GDM1 (cell line): ENCODE measurements at places on chromosomes 2 and 18.

DNA sequence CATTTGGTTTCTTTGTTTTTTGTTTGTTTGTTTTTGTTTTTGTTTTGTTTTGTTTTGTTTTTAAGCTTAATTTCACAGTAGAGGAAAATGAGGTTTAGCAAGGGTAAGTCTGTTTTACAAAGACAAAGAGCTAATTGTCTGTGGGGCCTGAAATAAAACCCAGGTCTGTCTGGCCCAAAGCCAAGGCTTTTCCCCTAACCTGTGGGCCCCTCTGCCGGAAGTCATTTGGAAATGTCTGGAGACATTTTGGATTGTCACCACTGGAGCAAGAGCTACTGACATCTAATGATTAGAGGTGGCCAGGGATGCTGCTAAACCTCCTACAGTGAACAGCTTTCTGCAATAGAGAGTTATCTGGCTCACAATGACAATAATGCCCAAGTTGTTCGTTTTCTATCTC is 167.2 kb downstream of the MAP2 start:
- DNase-seq, result no peak

GRCh38 chr2:75710220-75710576 is 517 bp downstream of the GCFC2 start:
- no peak for DNase-seq

DNA sequence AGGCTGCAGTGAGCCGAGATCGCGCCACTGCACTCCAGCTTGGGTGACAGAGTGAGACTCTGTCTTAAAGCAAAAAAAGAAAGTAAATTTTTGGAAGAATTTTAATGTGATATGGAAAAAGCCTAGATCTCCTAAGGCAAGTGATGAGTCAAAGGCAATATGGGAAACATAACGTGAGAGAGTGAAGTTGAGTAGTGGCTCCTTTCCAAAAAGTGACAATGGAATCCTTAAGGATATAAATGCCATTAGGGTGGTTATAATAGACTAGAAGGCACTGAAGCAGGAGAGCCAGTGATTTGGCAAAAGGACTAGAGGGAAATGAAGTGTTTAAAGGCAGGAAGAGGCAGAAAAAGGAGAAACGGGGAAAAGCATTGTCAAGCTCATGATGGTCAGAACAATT is 25.6 kb downstream of the ARHGAP28 start:
- no peak for DNase-seq

- DNase-seq, result no peak
Observed at GRCh38 chr2:97868986-97869721, 126.6 kb downstream of the TMEM131 start.

DNA sequence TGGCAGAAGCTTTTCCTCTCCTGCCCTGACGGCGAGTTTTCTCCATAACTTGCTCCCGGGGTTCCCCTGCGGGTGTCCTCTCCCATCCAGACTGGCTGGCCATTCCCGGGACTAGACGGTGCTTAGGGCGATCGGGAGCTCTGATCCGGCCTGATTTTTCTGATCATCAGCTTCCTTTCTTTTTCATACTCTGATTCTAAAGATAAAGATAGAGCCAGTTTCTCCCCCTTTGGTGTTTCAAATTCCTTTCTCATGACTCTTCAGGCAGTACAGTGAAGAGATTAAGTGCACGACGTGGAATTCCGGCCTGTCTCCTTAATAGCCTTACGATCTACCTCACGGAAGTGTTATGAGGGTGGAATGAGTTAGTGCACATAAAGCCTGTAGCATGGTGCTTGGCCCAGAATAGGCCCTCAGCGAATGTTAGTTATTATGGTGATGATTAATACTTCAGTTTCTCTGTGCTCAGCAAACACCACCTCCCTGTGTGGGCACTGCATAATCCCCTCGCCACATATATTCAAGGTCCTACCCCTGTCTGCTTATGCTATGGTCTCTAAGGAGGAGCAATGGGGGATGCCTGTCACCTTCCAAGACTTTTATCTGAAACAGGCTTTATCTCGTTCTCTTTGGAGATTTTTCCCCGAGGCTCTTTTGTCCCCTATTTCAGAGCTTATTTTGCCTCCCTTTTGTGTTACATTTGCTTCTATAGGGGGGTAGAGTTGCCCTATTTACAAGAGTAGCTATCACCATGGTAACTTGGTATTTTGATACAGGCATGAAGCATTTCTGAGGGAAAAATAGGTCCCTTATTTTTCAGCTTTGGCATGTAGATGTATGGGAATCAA is 254.8 kb downstream of the CDH2 start:
- DNase-seq, result no peak

GRCh38 chr2:129078548-129078947 is 759.9 kb upstream of the HS6ST1 start:
- DNase-seq, result no peak

DNA sequence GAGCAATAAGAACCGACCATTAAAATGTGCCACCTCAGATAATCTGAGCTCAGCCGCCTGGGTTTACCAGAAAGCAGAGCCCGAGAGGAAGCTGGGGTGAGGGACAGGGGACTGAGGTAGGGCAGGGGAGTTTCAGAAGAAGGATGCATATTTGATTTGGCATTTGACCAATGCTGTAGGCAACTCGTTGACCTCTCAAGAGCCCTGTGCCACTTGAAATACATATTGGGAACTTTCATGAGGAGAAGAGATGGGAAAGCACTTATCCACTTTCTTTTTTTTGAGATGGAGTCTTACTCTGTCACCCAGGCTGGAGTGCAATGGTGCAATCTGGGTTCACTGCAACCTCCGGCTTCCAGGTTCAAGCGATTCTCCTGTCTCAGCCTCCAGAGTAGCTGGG is 148.4 kb upstream of the SPRED2 start:
- no peak for DNase-seq

DNA sequence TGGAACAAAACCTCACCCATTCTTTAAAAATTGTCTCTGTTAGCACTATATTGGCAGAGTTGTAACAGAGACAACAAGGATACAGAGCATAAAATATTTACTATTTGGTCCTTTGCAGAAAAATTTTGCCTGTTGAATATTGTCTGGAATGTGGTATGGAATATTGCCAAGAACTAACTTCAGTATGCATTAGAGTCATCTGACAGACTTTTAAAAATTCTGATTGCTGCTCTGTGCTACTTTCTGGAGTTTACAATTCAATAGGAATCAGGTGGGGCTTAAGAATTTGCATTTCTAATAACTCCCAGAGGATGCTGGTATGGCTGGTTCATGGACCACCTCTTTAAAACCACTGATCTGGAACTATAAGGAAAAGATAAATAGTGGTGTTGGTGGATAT is 32.8 kb upstream of the NYAP2 start:
- no peak for DNase-seq

DNA sequence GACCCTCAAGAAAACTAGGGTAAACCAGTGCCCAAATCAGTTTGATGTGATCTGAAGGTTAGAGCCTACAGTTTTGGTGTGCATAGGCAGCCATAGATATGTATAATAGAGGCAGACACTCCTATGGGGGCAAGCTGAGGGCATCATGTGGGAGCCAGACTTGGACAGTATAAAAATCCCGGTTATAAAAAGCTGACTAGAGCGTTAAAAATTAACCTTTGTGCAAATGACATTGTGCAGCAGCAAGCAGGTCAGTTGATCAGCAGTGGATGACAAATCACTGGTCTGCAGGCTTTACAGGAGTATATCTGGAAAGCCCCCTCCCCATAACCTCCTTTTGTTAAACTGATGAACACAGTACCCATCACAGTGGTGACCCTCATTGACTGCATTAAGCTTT is 107.8 kb downstream of the CTNNA2 start:
- no peak for DNase-seq

DNA sequence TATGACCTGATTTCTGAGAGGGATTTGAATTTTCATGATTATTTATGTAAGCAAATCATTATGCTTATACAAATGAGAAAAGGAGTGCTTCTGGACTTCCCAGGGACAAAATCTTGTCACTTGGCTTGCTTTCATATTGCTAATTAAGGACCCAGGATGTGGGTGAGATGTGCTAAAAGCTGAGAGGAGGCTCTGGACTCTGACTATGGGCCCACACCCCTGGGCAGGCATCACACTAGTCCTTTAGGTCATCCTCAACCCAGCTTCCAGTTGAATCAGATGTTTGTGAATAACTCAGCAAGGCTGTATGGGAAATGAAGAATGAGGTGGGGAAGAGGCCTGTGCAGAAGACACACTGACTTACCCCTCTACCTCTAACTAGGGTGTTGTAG is 11.9 kb downstream of the IL1B start:
- DNase-seq, result no peak

GRCh38 chr18:37666991-37667390 is 101.4 kb upstream of the CELF4 start:
- DNase-seq, result no peak

DNA sequence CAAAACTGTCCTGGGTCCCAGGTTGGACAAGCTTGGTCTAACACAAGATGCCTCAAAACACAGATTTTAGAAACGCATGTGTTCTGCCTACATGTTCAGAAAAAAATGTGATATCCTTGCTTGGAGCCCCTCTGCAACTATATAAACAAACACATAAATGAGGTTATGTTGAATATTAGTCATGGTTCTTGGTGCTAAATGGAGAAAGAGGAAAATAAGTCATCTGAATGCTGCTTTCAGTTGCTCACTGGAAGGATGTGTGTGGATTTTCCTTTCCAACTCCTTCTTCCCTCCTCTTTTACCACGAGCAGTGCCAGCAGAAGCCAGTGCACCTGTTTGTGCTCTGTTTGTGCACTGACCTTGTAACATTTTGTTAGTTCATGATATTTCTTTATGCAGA is 85.3 kb downstream of the PIEZO2 start:
- DNase-seq, result no peak

DNA sequence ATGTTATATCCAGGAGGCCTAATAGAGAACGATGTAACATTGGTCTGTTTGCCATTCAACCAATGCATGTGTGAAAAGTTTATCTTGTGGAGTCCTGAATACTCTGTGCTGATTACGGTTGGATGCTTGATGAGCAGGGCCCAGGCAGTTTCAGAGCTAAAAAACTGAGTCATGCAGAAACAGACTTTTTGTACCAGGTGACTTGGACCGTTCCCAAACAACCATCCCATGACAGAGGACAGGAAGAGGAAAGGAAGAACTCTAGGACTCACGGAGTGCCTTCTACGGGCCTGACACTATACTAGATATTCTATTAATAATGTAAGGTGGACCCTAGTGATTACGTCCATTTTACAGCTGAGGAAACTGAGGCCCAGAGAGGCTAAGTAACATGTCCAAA is 142.1 kb downstream of the ARHGAP28 start:
- DNase-seq, result no peak

- no peak for DNase-seq
Observed at GRCh38 chr2:47222826-47223554, 67.9 kb upstream of the STPG4 start.

- no peak for DNase-seq
Observed at GRCh38 chr18:58385472-58385871, 243.4 kb downstream of the ALPK2 start.

- DNase-seq, result no peak
Observed at GRCh38 chr18:60471652-60472051, 99.1 kb upstream of the MC4R start.

DNA sequence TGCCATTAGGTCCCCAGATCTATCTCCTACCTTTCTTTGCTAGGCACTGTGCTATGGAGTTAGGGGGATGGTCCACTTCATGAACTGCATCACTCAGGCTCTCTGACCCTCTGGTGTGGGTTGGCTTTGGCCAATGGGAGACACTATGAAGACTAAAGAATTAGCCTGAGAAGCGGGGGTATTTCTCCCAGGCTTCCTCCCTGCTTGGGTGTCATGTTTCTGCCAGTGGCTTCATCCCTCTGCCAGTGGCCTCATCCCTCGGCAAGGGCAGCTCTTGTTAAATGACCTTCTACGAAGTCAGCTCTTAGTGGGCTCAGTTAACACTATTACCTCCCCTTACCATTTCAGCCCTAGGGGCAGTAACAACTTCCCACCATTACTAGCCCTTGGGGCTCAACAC is 41.9 kb upstream of the EPB41L3 start:
- DNase-seq, result no peak

GRCh38 chr2:108315444-108315934 is 26.8 kb downstream of the SULT1C2 start:
- no peak for DNase-seq

GRCh38 chr18:62524440-62525200 is 1.8 kb downstream of the ZCCHC2 start:
- peak; percentile 21 for DNase-seq

DNA sequence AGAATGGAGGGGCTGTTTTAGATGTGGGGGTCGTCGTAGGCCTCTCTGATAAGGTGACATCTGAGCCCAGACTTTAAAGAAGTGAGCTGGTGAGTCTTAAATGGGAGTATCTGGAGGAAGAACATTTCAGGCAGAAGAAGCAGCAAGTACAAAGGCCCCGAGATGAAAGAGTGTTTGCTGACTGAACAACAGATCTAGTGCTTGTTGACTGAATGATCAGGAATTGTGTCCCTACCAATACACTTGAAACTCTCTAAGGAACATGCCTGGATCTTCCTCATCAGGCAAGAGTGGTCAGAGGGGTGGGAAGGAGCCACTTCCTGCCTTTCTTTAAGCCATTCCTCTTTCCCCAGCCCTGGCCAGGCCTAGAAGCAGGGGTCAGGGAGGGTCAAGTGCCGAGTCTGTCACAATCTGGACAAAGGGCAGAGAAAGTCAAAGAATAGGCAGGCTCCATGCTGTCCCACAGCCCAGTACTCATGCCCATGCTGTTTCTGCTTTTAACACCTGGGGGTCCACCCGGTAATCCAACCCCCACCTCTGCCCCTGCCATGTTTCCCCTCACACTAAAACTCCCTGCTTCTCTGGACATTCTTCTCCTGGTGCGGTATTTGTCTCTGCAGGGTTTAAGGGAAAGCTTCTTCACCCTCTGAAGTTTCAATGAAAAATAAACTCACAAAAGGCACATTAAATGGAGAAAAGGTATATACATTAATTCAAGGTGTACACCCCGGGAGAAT is 3.0 kb upstream of the TMEM37 start:
- no peak for DNase-seq

GRCh38 chr18:67621049-67621713 is 104.7 kb upstream of the DSEL start:
- DNase-seq, result no peak

DNA sequence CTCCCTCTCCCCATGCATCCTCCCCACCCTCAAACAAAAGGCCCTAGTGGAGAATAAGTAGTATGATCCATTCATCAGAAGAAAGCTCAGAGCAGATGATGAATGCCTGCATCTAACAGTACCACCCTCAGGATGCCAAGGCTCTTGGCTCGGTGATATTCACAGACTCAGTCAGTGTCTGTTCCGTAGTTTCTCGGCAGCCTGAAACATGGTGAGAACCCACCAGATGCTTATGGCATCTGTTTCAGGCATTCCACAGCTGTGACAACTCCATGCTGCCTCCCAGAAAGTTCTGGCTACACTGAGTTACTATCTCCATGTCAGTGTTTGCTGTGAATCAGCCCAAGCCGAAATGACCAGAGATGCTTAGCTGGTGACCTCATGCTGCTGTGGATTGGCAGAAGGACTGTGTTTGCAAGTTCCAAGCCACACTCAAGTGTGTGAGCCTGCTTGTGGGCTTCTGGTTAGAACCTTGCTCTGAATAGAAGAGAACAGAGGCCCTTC is 83.9 kb downstream of the WDSUB1 start:
- DNase-seq, result no peak
